Stimulated activated CD8-positive, alpha-beta memory T cell treated with anti-CD3 and anti-CD28 coated beads, Interleukin-4, amount 100 ng/mL, for 1 hour (primary cell): ENCODE measurements at places on chromosomes 3 and 15.

DNA sequence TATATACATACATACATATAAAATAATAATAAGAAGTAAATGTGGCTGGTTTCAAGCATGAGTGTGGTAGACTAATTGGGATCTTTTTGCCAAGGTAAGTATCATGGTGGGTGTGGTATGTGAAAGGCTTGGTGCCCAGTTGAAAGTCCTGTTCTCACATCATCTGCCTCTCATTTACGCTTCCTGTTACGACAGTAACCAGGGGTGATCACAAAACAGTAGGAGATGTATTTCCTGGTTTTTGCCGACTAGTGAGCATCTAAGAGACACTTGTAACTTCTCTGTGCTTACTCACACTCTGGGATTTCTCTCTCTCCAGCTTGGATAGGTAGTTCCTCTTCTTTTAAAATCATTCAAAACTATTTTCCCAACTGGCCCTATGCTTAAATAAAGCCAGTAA is 1028.3 kb upstream of the NR2F2 start:
- DNase-seq, result no peak

DNA sequence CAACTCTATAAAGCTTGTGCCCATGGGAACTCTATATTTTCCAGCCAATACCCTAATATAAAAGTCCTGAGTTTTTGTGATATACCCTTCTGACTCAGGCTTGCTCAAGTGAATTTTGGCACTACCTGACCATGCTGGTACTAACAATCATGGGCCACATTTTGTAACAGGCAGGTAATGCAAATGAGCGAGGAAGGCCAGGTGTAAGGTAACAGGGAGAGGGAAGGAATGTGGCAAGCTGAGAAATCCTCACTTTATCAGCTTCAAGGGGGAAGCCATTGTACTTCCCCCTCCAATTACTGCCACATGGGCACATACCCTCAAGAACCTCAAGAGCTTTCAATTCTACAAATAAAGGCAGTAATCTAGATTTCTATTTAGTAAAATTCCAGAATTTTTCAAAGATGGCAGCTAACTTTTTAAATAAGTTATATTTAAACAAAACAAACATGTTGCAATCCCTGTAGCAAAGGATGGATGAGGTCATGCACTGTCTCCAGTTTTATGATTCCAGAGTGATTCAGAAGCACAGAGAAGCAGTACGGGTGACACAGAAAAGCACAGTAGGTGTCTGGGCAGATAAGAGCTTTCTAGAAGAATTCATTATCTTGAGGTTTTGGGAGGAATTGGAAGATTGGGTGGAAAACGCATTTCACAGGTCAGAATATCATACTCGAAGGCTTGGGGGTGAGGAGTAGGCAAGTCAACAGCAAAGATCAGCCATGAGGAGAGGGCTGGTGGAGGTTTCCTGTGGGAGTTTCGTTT is 87.6 kb downstream of the FOXP1 start:
- no peak for DNase-seq

DNA sequence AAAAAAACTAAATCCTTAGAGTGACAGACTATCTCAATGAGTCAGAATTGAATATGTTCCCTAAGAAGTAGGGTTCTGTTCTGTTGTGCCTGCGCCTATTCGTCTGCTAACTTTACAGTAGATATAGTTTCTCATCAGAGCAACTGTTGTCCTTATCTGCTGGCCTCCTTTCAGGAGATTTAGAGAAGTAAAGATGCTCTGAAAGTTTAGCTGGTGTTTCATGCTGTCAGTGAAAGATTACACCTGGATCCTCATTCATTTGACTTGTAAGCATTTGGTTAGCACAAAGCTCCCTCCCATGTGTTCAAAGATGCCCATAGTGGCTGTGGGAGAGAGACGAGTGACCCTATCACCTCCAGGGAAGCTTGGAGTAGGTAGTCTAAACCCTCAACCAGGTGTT is 35.0 kb downstream of the SUCNR1 start:
- DNase-seq, result no peak

DNA sequence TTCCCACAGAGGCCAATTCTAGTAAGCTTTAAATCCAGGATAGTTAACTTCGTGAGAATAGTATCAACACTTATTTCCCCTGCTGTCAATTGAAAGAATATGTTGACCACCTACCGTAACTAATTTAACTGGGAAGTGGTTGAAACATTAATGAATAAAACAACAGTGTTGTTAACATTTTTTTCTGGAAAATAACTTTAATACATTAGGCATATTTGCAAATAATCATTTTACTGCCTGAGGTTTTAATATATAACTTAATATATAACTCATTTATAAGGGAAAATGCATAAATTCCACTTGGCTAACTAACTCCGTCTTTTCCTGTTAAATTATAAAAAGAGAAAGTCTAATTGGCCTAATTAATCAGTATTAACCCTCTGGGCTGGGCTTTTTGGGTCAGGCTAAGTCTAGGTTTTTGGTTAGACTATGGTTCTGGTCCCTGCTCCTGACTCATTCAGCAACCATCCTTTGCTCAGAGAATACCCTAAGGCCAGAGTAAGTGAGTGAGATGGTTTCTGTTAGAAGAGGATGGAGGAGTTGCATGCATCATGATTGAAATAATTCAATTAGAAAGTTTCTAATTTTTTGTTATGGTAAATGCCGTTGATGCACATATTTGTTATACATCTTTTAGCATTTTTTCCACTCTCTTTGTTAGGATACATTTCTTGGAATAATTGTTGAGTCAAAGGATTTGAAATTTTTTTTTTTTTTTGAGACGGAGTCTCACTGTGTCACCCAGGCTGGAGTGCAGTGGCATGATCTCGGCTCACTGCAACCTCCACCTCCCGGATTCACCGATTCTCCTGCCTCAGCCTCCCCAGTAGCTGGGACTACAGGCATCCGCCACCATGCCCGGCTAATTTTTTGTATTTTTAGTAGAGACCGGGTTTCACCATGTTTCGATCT is 10.8 kb upstream of the SKIL start:
- DNase-seq, result no peak

GRCh38 chr3:105801397-105801796 is 67.4 kb downstream of the CBLB start:
- DNase-seq, result no peak
